ENCODE measurements at places on chromosomes 16 and 17.
A peak's percentile ranks its signal among the peaks of the same experiment; 100 is the strongest.

DNA sequence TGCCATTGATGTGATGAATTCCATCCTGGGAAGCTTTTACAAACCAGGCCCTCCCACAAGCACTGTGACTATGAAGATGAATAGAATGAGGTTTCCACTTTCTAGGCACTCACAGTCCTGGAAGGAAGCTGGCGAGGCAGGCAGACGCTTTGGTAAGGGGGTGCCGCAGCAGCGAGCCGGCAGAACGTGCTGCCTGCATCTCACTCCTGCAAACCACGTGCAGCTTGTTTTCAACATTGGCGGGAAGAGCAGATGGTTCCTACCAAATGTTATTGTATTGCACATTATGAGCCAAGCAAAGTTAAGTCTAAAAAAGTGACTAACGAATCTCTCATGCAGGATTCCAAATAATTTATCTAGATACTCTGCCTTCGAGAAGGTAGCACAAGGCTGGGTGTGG lies 3.7 kb upstream of the DNAI2 start:
- DNase-seq = no peak

DNA sequence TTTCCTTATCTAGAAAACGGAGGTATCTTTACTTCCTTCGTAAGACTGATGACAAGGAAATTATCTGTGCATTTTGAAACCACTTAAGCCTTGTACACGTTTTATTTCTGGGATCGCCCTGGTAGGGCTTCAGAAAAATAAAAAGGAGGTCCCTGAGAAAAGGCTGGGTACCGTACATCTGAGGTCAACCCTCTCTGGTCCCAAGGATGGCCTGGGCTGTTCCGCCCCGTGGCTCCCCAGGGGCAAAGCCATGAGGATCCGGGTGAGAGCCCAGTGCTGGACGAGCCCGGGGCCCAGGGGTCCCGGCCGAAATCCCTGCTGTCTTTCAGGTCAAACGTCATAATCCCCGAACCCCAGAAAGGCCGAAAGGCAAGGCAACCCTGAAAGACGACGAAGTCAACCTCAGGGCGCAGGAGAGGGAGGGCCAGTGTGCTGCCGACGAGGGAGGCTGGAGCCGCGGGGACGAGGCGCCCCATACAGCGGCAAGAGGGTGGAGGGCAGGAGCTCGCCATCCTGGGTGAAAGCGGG lies 656 bp upstream of the FUS start:
- DNase-seq = no peak

GRCh38 chr16:15415511-15415985 lies 18.8 kb upstream of the BMERB1 start:
- no peak for DNase-seq

DNA sequence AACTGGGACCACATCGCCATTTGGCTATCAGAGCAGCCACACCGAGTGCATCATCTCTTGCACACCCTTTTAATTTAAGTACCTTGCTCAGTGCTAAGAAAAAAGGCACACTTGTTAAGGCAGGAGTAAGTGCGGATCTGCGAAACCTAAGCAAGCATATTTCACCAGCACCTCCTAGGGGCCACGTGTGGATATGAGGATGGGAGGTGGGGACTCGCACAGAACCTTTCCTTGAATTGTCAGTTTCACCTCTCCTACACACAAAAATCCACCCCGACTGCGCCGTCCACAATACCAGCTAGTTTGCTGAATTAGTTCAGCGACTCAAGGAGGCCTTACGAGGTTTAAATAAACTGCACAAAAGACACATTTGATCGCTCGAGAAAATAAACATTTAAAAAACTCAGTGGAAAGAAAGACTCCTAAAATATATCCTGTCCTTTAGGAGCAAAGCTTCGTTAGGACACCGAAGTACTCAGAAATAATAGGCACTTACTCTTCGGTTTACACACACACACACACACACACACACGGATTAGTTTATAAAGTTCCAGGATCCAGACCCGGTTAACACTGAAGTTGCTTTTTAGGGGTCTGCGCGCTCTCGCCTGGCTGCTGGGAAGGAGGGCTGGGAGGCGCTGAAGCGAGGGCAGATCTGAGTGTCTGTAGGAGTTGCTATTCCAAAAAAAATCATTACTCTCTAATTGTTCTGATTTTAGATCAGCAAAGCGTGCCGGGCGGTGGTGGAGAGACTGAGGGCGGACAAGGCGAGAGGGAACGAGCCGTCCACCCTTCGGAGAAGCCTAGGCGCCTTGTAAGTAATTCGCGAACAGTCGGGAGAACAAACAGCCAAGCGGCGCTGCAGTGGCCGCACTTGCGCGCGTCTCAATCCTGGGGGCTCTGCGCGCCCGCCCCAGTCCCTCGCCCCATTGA lies 1.0 kb upstream of the KCNJ2 start:
- DNase-seq = peak; percentile 37

DNA sequence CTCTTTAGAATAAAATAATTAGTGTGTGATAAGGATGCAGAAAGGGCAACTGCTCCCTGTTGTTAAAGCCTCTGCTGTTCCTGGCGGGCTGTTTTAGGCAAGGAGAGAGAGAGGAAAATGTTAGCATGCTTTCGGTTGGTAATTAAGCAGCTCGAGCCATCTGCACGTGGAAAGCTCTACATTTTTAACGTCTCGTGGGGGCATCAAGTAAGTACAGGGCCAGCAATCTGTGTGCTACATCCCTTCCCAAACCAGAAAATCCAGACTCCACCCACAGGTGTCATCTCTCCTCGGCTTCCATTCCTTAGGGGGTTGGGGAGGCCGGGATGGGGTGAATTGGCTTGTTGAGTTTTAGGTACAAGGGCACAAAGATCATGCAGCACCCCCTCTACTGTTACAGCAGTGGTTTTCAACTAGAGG lies 62.4 kb upstream of the MARCHF10 start:
- no peak for DNase-seq

DNA sequence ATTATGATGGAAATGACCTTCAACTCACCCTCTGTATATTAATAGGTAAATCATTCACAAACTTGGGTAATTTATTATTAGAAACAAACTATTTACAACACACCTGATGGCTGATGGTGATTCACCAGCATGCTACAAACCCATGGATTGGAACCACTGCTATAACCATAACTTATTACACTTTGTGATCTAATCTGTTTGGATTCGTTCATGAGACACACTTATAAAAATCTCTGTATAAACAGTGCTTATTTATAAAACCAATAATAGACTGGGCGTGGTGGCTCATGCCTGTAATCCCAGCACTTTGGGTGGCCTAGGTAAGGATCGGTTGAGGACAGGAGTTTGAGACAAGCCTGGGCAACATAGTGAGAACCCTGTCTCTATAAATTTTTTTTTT lies 16.0 kb downstream of the SMIM36 start:
- DNase-seq = no peak

DNA sequence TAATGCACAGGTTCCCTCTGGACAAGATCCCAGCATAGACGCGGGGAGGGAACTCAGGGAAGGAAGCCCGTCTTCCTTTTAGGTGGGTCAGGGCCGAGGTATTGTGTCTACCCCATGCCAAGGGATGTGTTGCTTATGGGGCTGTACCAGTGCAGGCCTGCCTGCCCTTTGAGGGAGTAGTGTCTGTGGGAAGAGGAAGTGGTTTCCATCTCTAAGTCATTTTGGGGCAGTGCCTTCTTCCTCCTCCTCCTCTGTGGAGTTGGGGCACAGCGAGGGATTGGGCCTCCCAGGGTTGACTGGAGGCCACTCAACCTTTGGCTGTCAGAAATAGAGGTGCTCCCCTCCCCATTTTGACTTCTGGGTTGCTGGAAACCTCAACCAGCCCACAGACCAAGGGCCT lies 26.5 kb downstream of the GJD3 start:
- no peak for DNase-seq

GRCh38 chr17:37614823-37615222 lies 5.6 kb upstream of the SYNRG start:
- DNase-seq = no peak

GRCh38 chr16:4723071-4723767 lies 10.9 kb downstream of the ANKS3 start:
- DNase-seq = no peak

- peak; percentile 38 for DNase-seq
Observed at GRCh38 chr17:73595479-73595878, 48.8 kb downstream of the SDK2 start.

DNA sequence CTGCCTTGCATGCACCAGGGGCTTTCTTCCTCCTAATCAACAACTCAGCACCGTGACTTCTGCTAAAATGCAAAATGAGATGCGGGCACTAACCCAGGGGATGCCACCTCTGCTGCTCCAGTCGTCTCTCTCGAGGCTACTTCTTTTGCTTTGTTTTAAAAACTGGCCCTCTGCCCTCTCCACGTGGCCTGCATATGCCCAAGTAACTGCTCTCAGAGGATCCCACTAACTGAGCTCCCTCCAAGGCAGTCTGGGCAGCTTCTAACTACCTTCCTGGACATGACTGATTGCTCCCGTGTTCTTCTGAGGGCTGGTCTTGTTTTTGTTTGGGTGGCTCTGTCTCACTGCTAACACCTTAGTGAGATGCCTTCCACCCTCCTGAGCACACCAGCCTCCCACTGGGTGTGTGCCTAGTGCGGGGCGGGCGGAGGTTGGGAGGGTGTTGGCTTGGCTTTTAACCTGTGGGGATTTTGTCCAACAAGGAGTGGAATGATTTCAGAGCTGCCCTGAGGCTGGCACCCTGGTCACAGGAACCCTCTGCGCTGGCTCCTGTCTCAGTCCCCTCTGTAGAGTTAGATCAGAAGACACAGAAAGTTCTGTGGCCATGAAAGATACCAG lies 8.9 kb upstream of the LGALS9 start:
- DNase-seq = no peak

DNA sequence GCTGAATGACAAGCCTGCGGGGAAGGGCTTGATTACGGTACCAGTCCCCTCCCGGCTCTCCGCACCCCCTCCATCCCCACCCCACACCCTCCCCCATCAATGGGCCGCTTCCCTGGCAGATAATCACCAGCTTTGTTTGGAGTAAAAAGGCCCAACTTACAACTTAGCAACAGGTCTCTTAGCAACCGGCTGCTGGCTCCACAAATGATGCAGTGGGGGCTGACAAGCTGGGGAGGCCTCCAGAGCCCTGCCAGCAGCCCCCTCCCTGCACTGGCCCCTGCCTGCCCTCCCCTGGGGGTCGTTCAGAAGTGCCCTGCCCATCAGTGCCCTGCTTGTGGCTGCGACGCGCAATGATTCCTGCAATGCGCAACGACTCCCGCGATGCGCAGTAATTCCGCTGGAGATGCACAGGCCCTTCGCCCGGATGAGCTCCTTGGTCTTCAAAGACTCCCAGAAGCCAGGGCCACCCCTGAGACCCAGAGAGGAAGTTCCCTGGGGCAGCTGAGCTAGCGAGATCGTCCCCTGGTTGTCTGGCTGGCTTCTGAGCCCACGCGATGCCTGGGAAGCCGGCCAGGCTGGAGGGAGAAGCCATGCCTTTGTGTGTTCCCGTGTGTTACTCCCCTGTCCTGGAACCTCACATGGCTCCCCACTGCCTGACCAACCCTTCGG lies 23.3 kb downstream of the CPNE2 start:
- DNase-seq = no peak

DNA sequence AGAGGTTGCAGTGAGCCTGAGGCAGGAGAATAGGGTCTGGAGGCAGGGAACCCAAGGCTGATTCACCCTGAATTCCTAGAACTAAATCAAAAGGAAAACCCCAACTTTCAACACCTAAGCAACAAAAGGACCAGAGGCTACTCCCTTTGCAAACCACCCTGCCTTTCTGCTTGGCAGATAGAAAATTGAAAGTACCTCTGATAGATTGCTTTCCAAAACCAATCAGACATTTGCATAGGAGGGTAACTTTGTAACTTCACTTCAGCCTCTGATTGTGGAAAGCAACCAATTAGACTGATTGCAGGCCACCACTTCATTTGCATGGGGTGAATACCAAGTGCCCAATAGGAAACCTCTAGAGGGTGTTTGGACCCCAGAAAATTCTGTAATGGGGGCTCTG lies 10.9 kb upstream of the TMEM98 start:
- no peak for DNase-seq

- no peak for DNase-seq
Observed at GRCh38 chr17:34620458-34620857, 41.1 kb downstream of the TMEM132E start.

GRCh38 chr17:3034578-3034920 lies 28.9 kb downstream of the OR1D5 start:
- DNase-seq = no peak

DNA sequence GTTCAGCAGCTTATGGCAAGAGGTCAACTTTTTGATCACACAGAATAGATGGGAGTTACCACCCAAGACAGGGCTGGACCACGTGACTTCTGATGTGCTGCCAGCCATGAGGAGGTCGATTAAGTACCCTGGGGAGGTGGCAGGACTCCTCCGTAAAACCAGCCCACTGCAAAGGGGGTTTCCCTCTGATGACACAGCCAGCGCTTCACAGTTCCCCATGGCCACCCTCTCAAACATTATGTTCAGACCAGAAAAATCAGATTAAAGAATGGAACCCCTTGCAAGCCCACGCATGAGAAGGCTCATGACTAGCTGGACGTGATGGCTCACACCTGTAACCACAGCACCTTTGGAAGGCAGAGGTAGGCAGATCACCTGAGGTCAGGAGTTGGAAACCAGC lies 222.9 kb downstream of the CPPED1 start:
- no peak for DNase-seq

- DNase-seq = no peak
Observed at GRCh38 chr16:86227801-86228200, 282.5 kb upstream of the FOXF1 start.

- DNase-seq = no peak
Observed at GRCh38 chr17:70872103-70872502, 702.8 kb downstream of the KCNJ2 start.

GRCh38 chr17:41917192-41917591 lies 1.6 kb downstream of the ACLY start:
- DNase-seq = no peak

DNA sequence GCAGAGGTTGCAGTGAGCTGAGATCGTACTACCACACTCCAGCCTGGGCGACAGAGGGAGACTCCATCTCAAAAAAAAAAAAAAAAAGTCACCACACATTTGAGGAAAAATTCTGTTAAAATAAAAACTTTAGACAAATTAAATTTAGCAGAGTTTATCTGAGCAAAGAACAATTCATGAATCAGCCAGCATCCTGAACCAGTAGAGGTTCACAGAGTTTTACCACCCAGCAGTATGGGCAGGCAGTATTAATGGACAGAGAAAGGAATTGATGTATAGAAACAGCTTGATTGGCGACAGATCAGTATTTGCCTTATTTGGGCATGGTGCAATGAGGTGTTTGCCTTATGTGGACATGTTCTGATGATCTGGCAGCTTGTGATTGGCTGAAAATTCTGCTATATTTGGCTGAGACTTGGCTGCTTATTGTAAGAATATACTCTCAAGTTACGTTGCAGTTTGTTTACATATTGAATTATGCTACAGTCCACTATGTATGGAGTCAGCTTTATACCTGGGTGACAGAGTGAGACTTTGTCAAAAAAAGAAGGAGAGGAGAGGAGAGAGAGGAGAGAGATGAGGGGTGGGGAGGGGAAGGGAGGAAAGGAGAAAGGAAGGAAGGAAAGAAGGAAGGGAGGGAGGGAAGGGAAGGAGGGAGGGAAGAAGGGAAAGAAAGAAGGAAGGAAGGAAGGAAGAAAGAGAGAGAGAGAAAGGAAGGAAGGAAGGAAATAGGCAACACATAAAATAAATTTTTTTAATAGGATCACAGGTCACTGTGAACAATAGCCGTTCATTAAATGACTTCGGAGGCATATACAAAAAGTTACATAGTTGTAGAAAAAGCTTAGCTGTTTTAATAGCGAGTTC lies 14.6 kb downstream of the ABCC3 start:
- DNase-seq = no peak
